ENCODE measurements at places on chromosomes 7 and 10.

GRCh38 chr10:29856295-29856694 lies 203.1 kb downstream of the JCAD start:
- DNase-seq = no peak

- no peak for DNase-seq
Observed at GRCh38 chr10:132846631-132847415, 60.9 kb upstream of the NKX6-2 start.

DNA sequence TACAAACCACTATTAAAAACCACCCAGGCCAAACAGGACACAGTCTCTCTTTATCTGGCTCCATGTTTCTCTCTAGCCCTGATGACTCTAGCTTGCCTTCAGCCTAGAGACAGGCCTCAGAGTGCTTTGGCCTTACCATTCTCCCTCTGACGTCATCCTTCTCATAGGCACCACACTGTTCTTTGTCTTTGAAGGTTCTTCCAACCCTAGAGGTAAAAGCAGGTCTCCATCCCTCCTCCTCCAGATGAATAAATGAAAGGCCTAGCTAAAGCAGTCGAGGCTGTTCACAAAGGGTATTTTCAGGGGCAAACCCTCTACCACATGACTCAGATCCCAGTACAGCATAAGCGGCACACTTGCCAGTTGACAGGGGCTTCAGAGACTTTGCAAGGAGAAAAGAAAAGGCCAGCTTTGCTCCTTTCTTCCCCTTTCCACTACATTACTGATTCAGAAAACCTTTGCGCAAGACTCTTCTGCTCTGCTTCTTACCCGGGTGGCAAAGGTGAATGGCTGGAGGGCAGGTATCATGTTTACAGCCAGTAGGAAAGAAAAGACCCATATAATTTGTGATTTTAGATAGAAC lies 14.8 kb downstream of the NFE2L3 start:
- no peak for DNase-seq

DNA sequence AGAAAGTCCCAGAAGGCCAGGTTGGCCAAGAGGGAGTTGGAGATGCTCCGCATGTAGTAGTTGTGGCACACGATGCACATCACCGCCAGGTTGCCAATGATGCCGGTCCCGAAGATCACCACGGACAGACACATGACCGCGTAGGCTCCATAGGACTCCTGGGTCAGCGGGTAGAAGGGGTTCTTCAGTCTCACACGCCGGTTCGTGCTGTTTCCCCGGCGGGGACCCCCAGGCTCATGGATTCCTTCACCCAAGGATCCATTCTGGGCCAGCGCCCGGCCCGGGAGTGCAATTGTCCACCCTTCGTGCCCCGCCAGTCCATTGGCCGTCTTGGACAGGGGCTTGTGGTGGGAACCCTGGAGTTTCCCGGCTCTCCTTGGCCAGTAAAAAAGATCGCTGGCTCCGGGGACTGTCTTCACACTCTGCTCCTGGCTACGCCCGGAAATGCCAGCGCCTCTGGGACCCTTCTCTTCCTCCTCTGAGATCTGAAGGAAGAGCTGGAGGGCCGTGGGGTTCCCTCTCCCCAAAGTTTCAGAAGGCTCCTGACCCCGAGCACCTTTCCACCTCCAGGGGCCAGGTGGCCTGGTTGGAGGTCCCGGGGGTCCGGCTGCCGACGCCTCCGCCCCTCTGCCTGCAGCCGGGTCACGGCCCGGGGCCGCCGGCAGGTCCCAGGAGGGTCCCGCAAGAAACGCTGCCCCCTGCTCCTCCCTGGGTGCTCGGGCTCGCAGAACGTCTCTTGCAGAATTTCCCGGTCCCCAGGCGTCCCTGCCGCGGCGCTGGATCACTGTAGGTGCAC lies 1.3 kb downstream of the GPR37 start:
- no peak for DNase-seq

- no peak for DNase-seq
Observed at GRCh38 chr10:17222329-17222728, 5.7 kb upstream of the VIM start.

DNA sequence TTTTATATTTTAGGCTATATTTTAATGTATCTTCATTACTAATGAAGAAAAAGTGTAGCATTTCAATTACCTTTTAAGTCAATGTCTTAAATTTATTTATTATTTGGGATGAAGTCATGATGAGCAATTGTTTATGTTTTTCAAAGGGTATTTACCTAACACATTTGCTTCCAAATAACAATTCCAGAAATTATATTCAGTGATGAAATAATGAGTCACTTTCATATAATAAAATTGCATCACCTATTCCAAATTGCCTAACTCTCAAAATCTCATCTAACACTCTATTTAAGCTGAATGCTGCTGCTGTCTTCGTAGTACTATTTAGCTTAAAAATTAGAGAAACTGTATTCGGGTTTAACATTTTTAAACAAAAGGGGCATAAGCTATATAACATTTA lies 97.7 kb downstream of the PRKG1 start:
- no peak for DNase-seq

DNA sequence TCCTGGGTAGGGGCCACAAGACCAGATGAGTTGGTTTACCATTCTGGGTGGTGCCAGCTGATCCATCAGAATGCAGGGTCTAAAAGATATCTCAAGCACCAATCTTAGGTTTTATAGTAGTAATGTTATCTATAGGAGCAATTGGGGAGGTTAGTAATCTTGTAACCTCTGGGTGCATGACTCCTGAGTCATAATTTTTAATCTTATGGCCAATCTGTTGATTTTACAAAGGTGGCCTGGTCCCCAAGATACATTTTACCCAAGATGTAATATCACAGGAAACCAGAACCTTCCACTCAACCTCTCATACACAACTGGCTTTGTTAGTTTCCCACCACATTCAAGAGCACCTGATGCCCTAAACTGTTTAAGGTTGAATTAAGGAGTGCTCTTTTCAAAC lies 79.5 kb downstream of the C1GALT1 start:
- no peak for DNase-seq

DNA sequence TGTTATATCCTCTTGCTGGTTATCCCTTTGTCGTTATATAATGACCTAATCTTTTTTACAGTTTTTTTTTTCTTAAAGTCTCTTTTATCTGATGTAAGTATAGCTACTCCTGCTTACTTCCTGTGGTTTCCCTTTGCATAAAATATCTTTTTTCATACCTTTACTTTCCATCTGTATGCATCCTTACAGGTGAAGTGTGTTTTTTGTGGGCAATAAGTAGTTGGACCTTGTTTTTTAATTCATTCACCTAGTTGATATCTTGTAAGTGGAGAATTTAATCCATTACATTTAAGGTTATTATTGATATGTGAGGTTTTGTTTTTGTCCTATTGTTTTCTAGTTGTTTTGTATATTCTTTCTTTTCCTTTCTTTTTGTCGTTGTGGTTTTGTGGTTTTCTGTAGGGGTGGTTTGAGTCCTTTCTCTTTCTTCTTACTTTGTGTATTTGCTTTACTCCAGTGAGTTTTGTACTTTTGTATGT lies 168.6 kb downstream of the MLLT10 start:
- DNase-seq = no peak

GRCh38 chr10:72079356-72079755 lies 9.0 kb downstream of the SPOCK2 start:
- DNase-seq = no peak

DNA sequence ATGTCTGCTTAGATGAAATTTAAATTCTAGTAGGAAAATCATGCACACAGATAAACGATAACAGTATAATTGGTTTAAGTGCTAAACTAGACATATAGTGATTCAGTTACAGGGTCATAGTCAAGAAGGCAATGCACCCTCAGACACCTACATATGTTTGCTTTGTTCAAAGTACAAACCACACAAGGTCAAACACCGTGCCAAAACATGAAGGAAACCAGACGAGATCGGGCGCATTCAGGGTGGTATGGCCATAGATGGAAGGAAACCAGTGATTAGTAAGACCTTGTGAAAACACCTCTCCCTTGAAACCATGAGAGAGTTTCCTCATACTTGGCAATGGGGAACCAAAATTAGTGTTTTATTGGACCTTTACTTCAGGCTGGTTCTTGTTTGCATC lies 906.9 kb downstream of the PCDH15 start:
- DNase-seq = no peak

- DNase-seq = no peak
Observed at GRCh38 chr7:2436341-2437104, 33.1 kb downstream of the CHST12 start.

- DNase-seq = no peak
Observed at GRCh38 chr10:29105516-29106215, 183.2 kb upstream of the LYZL1 start.

DNA sequence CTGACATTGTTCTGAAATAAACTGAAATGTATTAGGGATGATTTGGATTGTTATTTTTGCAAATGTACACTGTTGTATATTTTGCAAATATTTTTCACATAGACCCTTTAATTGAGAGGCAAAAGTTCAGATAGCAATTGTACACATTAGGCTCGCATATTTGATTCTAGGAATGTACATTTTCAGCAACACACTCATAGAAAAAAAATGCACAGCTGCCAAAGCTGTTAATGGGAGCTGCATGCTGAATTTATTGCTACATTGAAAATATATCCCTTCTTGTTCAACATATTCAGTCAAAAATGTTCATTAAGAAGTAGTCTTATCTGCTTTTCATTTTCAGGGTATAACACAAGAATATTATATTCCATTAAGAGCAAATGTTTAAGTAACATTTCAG lies 512.9 kb downstream of the ATRNL1 start:
- DNase-seq = no peak

- DNase-seq = no peak
Observed at GRCh38 chr10:67790534-67791408, 47.2 kb downstream of the DNAJC12 start.

DNA sequence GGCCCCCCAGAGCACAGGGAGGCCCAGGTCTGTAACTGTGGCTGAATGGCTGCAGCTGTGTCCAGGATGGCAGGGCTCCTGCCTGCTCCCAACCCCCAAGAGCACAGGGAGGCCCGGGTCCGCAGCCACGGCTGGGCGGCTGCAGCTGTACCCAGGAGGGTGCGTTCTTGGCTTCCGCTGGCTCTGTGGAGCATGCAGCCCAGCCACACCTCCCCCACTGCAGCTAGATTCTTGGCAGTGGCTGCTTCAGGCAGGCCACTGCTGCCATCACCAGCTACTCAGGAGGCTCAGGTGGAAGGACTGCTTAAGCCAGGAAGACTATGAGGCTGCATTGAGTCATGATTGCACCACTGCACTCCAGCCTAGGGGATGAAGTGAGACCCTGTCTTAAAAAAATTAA lies 27.9 kb downstream of the C7orf25 start:
- no peak for DNase-seq

DNA sequence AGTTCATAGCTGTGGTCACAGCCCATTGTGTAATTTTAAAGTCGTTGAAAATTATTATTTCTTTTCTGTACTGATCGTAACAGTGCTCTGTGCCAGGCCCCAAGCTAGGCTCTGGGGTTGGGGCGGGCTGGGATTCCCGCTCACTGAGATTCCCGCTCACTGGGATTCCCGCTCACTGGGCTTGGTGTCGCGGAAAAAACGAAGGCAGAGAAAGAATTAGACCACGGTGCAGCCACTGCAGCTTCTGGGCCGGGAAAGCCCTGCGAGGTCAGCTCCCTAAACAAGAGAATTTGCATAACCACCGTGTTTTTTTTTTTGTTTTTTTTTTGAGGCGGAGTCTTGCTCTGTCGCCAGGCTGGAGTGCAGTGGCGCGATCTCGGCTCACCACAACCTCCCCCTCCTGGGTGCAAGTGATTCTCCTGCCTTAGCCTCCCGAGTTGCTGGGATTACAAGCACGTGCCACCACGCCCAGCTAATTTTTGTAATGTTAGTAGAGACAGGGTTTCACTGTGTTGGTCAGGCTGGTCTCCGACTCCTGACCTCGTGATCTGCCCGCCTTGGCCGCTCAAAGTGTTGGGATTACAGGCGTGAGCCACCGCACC lies 31.2 kb downstream of the FOXK1 start:
- DNase-seq = no peak

GRCh38 chr10:102643336-102644065 lies 778 bp upstream of the TRIM8 start:
- no peak for DNase-seq

DNA sequence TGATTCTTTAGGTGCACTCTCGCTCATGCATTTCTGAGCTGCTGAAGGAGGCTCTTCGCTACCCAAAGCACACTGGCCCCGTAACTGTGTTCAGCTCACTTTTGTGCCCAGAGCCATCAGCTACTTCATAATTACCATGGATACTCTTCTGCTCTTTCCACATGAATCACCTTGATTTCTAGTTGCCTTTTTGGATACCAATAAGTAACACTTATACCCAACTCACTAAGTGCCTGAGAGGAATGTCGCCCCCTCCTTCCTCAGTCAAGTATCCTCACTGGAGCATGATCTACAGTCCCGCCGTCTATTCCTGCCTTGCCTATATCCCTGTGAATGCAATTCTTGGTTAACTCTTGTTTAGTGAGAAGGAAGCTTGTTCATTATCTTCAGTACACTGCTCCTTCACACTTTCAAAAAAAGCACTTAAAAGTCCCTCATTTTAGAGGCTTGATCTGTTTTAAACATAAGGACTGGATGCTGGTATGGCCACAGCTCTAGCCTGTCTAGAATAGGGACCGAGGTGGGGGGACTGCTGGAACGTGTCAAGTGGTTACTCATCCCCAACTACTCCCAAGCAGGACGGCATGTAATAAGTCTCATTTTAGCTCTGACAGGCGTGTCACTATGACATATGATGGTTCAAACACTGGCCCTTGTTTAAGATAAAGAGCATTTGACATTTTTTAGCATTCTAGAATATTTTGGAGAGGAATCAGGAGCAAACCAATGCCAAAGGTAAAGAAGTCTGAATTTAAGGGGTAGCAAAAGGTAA lies 23.7 kb downstream of the SVIL start:
- DNase-seq = no peak

DNA sequence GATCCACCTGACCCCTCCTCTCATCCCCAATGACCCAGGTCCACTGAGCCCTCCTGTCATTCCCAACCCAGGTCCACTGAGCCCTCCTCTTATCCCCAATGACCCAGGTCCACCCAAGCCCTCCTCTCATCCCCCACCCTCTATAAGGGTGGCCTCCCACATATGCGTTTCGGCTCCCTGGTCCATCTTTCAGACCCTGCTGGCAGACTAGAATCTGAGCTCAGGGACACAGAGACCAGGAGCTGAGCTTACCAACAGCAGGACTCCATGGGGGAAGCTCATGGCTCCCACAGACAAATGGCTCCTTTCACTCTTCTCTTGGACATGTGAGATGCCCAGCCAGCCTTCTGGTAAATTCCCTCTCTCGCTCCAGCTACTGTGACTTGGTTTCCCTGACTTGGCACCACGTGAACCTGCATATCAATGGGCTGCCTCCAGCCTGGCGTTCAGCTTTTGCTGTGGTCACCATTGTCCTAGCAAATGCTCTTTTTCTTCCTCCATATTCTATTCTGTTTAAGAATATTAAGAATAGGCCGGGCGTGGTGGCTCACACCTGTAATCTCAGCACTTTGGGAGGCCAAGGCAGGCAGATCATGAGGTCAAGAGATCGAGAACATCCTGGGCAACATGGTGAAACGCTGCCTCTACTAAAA lies 24.8 kb upstream of the INPP5A start:
- DNase-seq = no peak

- no peak for DNase-seq
Observed at GRCh38 chr10:86655596-86655995, 1.2 kb downstream of the OPN4 start.

- DNase-seq = no peak
Observed at GRCh38 chr10:28328346-28328745, 25.5 kb upstream of the MPP7 start.

Measured in stimulated activated CD4-positive, alpha-beta T cell treated with anti-CD3 and anti-CD28 coated beads, TNF-alpha, amount 100 ng/mL, for 1 hour (primary cell).